ENCODE measurements at places on chromosomes 6 and 20.

GRCh38 chr6:105677671-105678475, 275.0 kb upstream of the PREP start:
- DNase-seq, result no peak

DNA sequence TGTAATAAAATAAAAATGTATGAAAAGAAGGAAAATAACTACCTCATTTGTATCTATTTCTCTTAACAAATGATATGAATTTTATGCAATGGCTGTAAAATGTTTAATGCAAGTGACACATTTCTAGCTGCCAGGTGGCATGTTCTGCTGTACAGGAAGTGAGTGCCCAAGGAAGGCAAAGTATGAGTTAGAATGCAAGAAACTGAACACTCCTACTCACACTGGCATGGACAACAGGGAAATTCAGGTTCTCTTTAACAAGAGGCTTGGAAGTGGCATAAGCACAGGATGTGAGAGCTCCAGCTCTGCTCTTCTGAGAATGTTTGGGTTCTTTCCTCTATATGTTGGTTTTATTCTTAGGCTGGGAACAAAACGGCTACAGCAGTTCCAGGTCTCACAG, 20.4 kb upstream of the LAMA4 start:
- DNase-seq, result no peak

GRCh38 chr20:7146552-7147219, 379.2 kb downstream of the BMP2 start:
- DNase-seq, result no peak

DNA sequence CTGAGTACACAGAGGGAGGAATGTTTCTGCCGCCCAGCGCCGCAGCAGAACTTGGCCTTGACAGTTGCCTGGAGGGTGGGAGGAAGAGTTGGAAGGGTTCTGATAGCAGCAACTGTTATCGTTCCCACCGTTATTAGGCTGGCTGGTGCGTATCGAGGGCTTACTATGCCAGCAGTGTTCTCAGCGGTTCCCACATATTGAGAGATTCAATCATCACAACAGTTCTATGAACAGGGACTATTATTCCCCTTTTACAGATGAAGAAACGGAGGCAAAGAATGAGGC, 380.1 kb upstream of the SULF2 start:
- DNase-seq, result no peak

GRCh38 chr6:20210158-20210557, 2.1 kb downstream of the MBOAT1 start:
- DNase-seq, result no peak

GRCh38 chr6:111727041-111727440, 121.4 kb upstream of the TRAF3IP2 start:
- DNase-seq, result no peak

GRCh38 chr6:91438570-91438969, 851.7 kb upstream of the MAP3K7 start:
- no peak for DNase-seq

GRCh38 chr20:36153736-36154699, 522 bp upstream of the EPB41L1 start:
- DNase-seq, result peak; percentile 65

- DNase-seq, result no peak
These were observed 14.8 kb downstream of the TP53RK start for GRCh38 chr20:46674253-46675083.

- DNase-seq, result no peak
These were observed 160.2 kb downstream of the SYNDIG1 start for GRCh38 chr20:24629668-24630067.

GRCh38 chr6:92779746-92780145, 639.6 kb downstream of the EPHA7 start:
- DNase-seq, result no peak

- no peak for DNase-seq
These were observed 83.7 kb downstream of the STXBP5 start for GRCh38 chr6:147287869-147288271.

DNA sequence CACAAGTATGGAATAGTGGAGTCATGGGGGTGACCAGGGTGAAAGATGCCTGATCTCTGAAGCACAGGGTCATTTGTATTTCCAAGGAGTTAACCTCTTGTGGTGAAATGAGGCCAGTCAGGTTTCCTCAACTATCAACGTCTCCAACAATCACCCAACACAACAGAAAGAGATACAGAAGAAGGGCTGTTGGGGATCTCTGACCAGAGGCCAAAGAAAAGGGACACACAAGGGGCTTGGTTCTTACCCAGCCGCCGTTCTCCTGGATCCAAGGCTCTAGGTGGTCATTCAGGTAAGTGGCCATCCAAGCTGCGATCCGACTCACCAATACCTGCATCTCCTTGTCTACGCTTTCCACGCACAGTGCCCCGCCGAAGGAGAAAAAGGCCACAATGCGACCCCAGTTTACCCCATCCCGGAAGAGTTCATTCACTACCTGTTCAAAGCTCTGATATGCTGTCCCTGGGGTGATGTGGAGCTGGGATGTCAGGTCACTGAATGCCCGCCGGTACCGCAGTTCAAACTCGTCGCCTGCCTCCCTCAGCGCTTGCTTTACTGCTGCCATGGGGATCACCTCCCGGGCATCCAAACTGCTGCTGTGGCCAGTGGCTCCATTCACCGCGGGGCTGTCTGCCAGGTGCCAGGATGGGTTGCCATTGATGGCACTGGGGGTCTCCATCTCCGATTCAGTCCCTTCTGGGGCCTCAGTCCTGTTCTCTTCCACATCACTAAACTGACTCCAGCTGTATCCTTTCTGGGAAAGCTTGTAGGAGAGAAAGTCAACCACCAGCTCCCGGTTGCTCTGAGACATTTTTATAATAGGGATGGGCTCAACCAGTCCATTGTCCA, 1.0 kb downstream of the BCL2L1 start:
- no peak for DNase-seq

GRCh38 chr6:41785689-41786450, 1.6 kb upstream of the TOMM6 start:
- no peak for DNase-seq

DNA sequence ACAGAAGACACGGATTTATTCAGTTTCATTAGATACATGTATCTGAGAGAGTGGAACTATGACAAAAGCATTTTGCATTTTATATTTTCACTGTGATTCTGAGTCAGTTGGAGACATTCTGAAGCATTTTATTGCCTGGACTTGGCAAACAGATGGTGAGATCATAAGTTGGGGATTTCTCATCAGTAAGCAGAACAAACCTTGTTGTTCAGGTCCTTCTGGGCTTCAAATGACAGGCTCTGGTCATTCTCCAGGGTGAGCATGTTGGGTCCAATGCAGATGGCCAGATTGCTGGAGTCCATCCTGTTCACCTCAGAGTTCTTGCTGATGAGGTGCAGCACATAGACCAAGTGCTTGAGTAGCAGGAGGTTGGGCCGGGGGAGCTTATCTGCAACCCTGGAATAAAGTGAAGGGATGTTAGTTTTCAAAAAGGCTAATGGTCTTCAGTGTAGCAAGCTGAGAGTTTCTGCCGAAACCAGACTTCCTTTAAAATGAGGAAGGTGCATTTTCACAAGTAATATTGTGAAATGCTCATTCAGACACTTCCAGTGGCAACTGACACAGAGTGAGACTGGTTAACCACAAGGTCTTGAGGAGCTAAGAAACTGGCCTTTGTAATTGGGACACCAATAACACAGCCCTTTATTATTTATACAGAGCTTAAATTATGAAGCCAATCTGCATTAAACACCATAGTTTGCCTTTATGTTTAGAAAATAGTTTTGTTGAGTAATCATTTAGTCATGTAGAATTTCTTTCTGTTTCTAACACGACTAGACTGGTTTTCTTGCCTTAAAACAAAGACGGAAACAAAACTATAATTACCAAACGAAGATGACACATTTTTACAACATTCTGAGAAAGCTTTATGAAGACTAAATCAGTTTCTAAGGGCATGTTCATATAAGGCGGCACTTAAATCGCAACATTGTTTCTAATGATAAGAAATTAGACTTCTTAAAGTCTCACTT, 5.6 kb downstream of the TAGAP start:
- no peak for DNase-seq

DNA sequence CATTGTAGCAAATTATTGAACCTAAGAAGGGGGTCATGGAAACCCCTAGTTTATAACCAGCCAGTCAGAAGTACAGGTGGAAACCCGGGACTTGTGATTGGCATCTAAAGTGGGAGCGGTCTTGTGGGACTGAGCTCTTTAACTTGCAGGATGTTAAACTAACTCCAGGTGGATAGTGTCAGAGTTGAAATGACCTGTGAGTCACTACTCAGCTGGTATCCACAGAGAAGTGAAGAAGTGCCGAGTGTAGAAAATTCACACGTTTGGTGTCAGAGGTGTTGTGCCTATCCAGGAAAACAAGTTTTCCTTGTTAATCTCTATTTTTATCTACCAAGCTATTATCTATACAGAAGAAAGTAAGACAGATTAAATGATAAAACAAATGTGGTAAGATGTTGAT, 179.7 kb downstream of the ADGRG6 start:
- DNase-seq, result no peak

GRCh38 chr20:2084703-2085102, 16.9 kb upstream of the STK35 start:
- no peak for DNase-seq

GRCh38 chr6:150617496-150618460, 18.1 kb downstream of the PLEKHG1 start:
- DNase-seq, result no peak

DNA sequence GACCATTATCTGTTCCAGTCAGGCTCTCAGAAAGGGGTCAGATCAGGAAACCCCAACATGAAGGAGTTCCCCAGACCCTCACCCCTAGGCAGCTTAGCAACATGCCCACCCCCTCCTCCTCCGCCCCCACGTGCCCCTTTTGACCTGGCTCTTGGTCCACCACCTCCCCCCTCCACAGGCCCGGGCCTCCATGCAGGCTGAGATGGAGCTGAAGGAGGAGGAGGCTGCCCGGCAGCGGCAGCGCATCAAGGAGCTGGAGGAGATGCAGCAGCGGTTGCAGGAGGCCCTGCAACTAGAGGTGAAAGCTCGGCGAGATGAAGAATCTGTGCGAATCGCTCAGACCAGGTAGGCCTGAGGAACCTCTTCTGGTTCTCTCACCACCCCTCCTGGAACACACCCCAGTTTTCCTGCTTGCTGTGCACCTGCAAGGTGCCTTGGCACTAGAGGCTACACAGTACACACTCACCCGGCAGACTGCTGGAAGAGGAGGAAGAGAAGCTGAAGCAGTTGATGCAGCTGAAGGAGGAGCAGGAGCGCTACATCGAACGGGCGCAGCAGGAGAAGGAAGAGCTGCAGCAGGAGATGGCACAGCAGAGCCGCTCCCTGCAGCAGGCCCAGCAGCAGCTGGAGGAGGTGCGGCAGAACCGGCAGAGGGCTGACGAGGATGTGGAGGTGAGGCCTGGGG, 21.9 kb downstream of the DEF6 start:
- DNase-seq, result no peak

DNA sequence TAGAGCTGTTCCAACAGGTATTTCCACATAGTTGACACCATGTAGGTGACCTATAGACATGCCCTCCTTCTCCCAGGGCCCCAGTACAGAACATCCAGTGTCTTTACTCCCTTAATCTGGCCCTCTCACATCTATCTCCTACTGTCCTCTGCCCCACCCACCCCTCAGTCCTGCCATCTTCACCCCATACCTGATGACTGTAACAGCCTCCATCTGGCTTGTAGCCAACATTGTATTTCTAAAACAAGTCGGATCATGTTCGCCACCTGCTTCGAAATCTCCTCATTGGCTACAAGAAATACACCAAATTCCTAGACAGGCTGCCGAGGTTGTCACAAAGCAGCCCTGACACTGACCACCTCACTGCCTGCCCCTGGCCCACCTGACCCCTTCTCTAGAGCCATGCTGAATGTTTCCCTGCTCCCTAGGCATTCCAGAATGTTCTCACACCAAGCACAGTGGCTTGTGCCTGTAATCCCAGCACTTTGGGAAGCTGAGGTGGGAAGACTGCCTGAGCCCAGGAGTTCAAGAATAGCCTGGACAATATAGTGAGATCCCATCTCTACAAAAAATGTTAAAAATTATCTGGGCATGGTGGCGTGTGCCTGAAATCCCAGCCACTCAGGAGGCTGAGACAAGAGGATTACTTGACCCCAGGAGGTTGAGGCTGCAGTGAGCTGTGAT, 6.0 kb downstream of the ZC3H12D start:
- no peak for DNase-seq

DNA sequence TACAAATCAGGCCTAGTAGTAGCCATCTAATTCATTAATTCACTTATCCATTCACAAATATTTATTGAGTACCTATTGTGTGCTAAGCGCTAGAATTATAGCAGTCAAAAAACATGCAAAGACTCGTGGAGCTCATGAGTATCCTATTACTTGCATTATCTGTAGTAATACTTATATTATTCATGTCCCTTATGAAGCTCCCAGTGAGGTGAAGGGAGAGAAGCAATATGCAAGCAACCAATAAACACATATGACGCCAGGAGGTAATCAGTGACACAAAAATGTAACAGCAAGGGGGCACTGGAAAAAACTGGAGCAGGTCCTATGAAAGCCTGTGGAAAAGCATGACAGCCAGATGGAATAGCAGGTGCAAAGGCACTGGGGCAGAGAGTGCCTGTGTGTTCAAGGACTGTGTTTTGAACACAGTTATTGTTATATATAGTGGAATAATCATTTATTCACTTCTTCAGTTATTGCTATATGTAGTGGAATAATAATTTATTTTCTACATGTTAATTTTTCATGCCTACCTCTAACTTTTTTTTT, 109.5 kb downstream of the KIF13A start:
- no peak for DNase-seq

DNA sequence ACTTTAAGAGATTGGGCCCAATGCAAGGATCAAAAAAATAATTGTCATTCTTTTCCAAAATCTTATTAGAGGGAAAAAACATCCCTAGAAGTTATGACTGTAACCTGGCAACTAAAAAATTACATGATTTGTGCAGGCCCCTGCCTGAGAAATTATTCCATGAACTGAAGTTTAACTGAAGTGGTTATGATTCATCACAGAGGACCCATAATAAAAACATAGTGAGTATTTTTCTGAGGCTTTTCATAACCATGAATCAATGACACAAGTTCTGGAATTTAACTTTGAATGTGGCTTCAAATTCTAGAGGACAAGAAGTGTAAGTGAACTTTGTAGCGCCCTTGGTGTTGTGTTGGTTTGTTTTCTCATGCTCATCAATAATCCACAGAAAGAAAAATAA, 31.1 kb upstream of the CARMIL1 start:
- no peak for DNase-seq

- DNase-seq, result no peak
These were observed 16.3 kb downstream of the SS18L1 start for GRCh38 chr20:62159839-62160238.

DNA sequence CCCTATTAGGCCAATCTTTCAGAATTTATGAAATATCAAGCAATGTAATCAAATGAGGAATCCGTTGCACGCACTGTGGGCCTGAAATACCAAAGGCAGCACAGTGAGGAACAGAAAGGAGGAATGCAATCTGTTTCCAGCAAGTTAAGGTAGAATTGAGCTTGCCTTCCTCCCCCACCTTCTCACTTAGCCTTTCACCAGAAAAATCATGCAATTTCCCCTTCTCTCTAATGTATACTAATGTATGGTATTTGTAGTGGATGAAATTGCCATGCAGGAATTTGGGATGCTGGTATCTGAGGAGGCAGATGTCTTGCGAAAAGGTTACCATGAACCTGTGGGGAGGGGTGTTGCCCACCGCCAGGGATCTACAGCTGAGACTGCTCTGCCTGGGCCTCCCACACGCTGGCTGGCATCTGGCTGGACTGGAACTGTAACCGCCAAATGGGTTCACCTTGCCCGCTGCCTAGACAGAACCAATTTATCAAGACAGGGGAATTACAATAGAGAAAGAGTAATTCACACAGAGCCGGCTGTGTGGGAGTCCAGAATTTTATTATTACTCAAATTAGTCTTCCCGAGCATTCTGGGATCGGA, 222.4 kb upstream of the MYLIP start:
- DNase-seq, result no peak

All from NCI-H460 (cell line).